Mesenchymal stem cell (in vitro differentiated cells and primary cell): ENCODE measurements at places on chromosomes 3 and 15.
A peak's percentile ranks its signal among the peaks of the same experiment; 100 is the strongest.

- DNase-seq = no peak
Observed at GRCh38 chr3:66457252-66457651, 43.6 kb downstream of the LRIG1 start.

GRCh38 chr15:26038693-26039092, 175.6 kb upstream of the ATP10A start:
- DNase-seq = no peak

DNA sequence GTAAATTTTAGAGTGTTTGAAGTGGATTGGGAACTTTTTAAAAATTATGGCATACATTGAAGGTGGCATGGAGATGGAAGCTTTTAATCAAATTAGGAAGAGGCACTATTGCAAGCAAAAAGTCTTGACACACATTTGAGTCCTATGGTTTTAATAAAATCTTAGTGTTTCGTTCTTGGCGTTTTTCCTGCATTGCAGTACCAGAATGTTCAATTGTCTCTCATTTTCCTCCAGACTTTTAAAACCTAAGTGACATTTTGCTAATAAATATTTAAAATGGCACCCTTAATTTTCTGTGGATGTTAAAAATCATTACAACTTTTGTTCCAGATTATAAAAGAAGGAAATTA, 2.2 kb downstream of the TGFBR2 start:
- DNase-seq = no peak

GRCh38 chr15:60020736-60021135, 16.6 kb downstream of the FOXB1 start:
- DNase-seq = no peak

DNA sequence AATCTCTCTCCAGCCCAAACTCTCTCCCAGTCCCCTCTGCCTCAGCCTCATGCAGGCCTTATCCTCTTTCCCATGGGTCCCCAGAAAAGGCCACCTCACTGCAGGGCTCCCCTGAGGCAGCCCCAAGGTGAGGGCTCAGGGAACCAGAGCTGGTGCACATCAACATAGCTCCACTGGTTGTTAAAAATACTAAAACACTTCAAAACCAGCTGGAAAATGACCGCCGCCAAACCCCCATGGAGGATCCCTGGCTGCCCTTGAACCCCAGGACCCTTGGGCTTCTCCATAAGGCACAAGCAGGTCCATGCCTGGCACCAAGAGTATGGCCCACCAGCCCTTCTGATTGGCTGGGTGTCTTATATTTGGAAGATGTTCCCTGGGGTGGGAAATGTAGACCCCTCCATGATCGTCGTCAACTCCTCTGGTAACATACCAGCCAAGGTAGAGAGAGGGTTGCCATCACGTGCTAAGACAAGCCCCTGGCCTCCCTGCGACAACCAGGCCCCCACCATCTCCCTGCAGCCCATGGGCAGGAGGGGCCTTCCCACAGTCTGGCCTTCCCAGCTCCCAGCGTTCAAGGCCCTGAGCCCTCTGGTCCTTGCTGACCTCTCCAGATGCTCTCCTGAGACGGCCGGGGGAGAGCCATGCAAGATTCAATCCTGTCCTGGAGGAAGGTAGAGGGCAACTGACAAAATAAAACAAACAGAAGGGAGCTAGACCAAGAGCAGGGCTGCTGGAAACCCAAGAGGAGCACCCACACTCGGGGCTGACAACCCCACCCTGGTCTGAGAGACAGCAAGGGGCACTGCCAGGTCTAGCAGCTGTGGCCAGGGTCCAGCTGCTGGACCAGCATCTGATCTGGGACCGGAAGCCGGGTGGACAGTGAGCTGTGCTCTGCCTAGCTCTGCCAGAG, 132.1 kb upstream of the PRR20G start:
- no peak for DNase-seq

DNA sequence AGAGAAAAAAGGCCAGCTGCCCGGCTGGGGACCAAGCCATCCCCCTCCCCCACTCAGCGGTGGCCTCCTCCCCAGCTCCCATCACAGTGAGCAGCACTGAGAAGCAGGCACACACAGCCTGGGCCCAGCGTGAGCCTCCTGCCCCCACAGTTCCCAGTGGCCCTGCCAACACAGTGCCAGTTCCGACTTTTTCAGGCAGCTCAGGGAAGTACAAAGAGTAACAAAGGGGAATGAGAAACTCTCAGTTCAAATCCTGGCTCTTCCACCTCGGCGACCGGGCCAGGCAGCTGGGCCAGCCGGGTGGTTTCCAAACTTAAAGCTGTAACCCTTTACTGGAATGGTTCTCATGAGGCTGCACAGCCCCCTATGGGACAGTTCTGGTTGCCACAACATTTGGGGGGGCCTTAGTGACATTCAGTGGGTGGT, 18.5 kb downstream of the TNK2 start:
- DNase-seq = no peak

DNA sequence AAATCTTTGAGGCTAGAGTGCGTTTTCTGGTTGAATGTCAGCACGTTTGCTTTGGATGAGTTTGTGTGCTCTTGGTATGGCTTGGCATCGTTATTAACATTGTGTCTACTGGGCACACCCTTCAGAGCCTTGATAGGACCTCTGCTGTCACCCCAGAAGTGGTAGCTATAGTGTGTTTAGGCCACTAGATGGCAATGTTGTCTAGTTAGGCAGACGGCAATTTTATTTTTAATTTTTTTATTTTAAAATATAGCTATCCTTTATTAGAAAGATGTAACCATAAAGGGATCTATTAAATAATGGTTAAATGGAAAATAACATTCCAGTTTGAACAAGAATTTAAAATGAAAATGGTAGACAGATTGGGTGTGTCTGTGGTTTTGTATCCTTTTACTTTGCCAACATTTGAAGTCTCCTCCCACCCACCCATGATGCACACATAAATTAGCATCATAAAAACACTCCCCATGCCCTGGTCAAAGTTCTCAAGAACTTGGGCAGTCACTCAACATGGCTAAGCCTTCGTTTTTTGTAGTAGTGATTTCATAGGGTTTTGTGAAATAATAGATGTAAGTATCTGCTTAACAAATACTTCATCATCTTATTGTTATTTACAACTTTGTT, 200.7 kb downstream of the KCNH8 start:
- DNase-seq = peak; percentile 10

- DNase-seq = peak; percentile 76
Observed at GRCh38 chr15:40091861-40092255, 16.8 kb downstream of the BMF start.

DNA sequence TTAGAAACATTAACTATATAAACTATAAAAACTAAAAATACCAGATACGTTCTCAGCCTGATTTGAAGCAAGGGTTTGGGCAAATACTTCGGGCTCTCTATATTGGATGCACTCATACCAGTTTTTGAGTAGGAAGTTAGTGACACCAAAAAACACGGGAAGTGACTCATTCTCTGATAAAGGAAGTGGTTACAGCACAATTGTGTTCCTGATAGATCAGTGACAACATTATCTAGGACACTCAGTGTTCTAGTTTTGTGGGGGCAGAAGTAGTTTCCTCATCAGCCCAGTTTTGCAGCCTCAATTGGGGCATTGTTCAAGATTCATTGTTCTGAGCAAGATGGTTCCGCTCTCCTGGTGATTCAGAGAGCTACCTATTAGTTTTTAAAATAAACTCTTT, 469.6 kb upstream of the DPPA4 start:
- DNase-seq = peak; percentile 34

- DNase-seq = peak; percentile 82
Observed at GRCh38 chr3:52682016-52682415, 3.7 kb downstream of the PBRM1 start.

DNA sequence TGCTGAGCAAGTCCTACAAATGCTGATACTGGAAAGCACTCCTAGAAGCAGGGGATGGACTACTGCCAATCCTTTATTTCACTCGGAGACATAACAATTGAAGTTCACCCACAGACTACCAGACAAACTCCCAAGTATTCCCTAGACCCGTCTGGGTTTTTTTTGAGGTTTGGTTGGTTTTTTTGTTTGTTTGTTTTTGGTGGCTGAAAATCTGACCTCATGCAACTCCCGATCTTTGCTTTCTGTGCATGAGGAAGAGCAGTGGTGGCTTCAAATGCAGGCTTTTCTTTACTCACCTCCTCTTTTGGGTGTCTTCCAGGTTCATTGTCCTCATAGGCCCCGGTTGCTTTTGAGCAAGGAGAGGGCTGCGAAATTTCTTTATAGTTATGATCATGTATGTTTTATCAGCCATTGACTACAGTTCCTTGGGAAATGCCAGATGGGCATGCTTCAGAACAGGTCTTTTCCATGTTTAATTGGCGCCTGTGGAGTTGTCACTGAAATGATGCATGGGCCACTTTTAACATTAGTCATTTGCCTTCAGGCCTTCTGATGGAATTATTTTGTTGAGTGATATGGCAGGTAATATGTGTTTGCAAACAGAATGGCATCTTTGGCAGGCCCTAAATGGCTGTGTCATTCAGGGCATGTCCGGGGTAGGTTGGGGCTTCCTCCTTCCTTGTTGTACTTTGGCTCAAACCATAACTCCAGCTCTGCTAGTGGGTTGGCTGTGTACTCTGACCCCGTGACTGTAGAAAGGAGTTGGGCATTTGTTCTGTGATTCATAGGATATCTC, 81.3 kb upstream of the ZBED2 start:
- peak; percentile 20 for DNase-seq
